Tongue (tissue), 3 donors: ENCODE measurements at places on chromosomes 13 and 19. TPM values are rescaled to one million over a fixed set of nuclear protein-coding genes. Genes with fewer than 3 reads are reported as not detected.

Gene FFAR1
- not detected for total RNA-seq

Gene KIR3DL1
- not detected for total RNA-seq

Gene NEK5
- 0.72 TPM for total RNA-seq

Gene ZNF527
- 11.6 TPM for total RNA-seq

Gene ZNF540
- 2.5 TPM for total RNA-seq

Gene LILRB2
- 0.72 TPM for total RNA-seq
